CD4-positive, alpha-beta T cell treated with Interleukin-4 for 1 hour (primary cell): ENCODE measurements at places on chromosomes 2 and 18.

GRCh38 chr2:177889818-177890460 lies 182.6 kb downstream of the PDE11A start:
- no peak for DNase-seq

GRCh38 chr2:35428548-35428947 lies 927.0 kb upstream of the CRIM1 start:
- DNase-seq, result no peak

GRCh38 chr2:128513961-128514283 lies 195.3 kb upstream of the HS6ST1 start:
- peak; percentile 60 for DNase-seq

DNA sequence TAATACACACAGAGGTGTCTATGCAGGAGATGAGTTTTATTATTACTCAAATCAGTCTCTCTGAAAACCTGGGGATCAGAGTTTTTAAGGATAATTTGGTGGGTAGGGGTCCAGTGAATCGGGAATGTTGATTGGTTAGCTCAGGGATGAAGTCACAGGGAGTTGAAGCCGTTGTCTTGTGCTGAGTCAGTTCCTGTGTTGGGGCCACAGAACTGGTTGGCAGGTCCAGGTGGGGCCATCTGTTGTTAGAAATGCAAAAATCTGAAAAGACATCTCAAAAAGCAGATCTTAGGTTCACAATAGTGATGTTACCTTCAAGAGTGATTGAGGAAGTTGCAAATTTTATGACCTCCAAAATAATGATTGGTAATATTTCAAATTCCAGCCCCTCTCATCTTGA lies 86.9 kb downstream of the VSNL1 start:
- no peak for DNase-seq
